Caudate nucleus (tissue), 63 donors: ENCODE measurements at places on chromosomes 4 and X.

DNA sequence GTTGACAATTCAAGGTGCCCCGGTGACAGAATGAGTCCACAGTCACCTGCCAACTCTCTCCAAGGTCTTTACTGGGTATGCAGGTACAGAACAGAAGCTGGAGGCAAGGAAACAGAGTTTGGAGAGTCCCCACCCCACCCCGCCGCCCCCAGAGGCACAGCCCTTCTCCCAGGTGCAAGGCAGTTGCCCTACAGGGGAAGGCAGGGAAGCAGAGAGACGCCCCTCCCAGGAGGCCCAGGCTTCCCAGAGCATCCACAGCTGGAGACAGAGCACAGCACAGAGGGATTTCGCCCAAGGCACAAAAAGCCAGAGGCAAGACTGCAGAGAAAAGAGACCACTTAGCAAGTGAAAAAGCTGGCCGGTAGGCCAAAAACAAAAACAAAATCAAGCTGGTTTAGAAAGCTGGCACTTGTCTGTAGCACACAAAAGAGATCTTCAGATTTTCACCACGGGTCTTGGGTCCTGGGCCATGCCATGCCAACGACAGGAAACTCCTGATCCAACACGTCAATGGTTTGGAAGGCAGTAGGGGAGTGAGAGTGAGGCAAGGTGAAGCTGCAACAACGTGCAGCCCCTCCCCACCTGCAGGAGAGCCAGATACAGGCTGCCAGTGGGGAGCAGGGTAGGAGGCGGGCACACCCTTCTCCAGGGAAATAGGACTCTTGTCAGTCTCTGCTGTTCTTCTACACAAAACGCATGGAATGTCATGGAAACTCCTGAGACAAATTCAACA lies 113.3 kb downstream of the AFAP1 start:
- DNase-seq: no peak

GRCh38 chrX:48854898-48855297 lies 19.5 kb upstream of the PCSK1N start:
- no peak for DNase-seq

DNA sequence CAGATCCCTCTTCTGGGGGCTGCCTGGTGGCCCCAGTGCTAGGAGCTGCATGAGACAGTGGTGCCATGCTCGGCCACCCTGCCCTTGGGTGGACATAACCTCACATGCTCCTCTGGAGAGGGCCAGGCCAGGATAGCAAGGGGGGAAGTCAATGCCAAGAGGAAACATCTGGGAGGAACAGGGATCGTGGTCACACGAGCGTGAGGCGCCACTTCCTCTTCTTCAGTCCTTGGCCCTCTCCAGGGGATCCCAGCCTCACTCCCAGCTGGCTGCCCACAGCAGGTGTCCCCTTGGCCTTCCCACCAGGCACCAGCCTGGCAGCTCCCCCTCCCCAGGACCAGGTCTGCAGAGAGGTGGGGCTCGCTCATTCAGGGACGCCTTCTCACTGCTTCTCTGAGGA lies 28.6 kb downstream of the TBC1D14 start:
- no peak for DNase-seq

DNA sequence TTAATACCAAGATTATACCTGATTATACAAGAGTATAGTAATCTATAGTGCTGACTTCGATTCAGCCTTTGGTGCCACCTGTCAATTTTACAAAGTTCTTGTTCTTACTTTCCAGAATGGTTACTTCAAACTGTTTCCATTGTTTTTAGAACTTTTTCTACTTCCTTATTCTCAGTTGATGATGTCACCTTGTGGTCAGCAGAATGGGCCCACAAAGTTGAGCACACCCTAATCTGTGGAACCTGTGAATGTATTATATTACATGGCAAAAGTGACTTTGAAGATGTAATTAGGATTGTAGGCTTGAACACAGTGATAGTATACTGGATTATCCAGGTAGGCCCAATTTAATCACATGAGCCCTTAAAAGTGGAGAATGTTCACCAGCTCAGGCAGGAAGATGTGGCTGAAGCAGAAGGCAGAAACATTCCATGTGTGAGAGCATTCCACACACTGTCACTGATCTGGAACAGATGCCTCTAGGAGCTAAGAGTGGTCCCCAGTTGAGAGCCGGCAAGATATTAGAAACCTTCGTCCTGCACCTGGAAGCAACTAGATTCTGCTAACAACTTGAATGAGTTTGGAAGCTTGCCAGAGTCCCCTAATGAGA lies 6.3 kb upstream of the SGMS2 start:
- no peak for DNase-seq

- DNase-seq: no peak
Measured at GRCh38 chr4:14254926-14255325, 627.4 kb upstream of the BOD1L1 start.

DNA sequence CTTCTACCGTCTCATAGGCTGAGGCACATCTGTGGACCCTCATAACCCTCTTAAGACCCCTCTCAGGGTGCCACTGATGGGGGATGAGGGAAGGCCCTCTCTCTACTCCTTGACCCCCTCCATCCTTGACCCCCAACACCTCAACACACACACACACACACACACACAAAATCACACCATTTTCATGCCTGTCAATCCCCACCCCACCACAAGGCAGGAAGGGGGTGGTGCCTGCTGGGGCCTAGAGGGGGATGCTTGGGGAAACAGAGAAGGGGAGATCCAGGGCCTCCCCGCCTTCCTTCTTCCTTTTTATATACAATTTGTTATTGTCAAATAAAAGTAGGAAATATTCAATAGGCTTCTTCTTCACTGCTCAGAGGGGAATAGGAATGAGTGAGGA lies 1.2 kb upstream of the EBP start:
- no peak for DNase-seq

DNA sequence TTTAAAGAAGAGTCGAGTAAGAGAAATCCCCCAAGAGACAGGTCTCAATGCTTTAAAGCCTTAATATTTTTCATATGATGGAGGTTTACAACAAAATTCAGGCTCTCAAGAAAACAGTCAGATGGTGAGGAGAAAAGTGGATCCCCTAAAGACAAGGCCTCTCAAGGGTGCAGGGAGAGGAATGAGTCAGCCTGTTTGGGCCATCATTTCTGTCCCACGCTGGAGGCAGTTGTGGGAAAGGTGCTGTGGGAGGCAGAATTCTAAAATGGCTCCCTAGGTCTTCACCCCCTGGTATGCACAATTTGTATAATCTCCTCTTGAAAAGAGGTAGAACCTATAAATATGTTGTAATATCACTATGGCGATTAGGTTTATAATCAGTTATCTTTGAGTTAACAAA lies 4.6 kb upstream of the TIFA start:
- no peak for DNase-seq

DNA sequence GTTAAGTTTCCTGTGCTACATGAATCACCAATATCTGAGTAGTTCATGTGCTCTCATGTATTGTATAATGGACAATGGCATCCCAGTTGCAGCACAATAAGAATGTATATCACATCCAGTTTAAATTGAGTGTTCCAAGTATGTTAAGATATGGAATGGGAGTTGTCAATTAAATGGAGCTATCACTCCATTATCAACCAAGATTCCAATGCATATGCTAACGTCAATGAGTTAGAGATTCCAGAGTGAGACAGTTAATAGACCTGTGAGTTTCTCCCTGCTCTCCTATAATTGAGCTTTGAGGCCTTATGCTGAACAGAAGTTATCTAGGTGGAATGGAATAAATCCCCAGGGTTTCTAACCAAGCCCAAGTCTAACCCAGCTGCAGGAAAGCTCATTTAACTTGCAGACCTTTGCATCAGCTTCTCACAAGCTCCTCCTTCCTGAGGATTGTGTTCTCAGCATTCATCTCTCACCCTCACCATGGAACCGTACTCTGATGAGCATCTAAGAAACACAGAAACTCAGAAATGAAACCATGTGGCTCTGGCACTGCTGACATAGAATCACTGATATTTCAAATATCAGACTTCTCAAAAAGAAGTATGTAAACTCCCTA lies 84.8 kb downstream of the TIGD2 start:
- no peak for DNase-seq

GRCh38 chr4:10619220-10619619 lies 65.3 kb downstream of the CLNK start:
- no peak for DNase-seq

- DNase-seq: no peak
Measured at GRCh38 chr4:1752284-1753041, 31.1 kb downstream of the TACC3 start.

- DNase-seq: no peak
Measured at GRCh38 chr4:113109106-113109718, 59.8 kb downstream of the ANK2 start.

- no peak for DNase-seq
Measured at GRCh38 chr4:147481577-147482109, 746 bp downstream of the EDNRA start.

DNA sequence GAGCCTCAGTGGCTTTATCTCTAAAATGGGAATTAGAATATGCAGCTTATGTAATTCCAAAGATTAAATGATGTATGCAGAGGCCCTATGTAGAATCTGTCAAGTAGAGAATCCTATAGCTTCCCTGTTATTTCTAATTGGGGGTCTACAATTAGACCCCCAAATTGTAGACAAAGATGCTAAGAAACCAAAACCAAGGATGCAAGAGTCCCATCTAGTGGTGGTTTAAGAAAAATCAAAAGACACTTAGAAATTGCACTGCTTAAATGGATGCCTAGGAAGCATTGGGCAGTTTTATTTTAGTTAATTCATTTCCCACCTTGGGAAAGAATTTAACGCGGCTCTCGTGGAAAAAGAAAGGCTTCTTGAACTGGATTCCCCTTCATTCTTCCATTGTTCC lies 115.2 kb downstream of the GABRA2 start:
- no peak for DNase-seq

- DNase-seq: no peak
Measured at GRCh38 chrX:31497086-31497485, 425.2 kb upstream of the FTHL17 start.

- no peak for DNase-seq
Measured at GRCh38 chrX:118736394-118737010, 9.1 kb downstream of the IL13RA1 start.

DNA sequence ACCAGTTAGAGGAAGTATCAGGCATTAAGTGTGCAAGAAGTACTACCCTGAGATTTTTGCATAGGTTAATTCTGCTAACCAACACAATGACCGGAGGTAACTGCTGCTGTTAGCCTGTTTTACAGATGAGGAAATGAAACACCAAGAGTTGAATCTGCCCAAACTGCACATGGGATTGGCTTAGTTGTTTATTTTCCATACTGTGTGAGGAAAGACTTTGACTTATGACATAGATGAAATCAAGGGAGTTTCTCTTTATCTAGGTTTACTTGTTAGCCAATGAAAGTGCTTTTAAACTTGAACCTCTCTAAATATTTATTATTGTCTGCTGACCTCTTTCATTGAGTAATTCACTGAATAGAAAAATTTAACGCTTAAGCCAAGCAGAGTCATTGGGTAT lies 10.3 kb downstream of the GUCY1B1 start:
- DNase-seq: no peak

DNA sequence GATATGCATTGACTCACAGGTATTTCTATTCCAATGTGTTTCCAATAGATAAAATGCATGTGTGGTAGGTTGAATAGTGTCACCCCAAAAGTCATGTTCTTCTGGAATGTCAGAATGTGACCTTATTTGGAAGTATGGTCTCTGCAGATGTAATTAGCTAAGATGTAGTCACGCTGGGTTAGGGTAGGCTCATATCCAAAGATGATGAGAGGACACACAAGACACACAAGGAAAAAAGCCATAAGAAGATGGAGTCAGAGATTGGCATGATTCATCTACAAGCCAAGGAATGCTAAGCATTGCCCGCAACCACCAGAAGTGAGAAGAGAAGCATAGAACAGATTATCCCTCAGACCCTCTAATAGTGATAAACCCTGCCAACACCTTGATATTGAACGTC lies 17.5 kb downstream of the ZNF330 start:
- DNase-seq: no peak

GRCh38 chr4:57110640-57111511 lies 691 bp upstream of the IGFBP7 start:
- DNase-seq: no peak

DNA sequence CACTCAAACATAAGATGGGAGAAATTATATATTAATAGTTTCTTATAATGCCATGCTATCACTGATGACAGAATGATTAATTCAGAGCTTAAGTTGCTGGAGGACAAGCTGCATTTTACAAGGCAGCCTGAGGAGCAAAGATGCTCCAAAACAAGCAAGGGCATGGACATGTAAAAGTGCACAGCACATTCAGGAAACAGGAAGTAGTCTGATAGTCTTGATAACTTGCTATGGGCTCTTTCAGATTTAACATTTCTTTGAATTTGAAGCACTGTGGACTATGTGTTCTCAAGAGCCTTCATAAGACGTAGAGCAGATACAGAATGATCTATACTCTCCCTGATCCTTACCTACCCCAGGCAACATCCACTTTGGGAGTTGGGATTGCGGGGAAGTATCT lies 50.0 kb downstream of the AMMECR1 start:
- DNase-seq: no peak

- no peak for DNase-seq
Measured at GRCh38 chr4:110245577-110245976, 47.2 kb upstream of the ELOVL6 start.

GRCh38 chrX:31319586-31319985 lies 247.7 kb upstream of the FTHL17 start:
- DNase-seq: no peak

GRCh38 chr4:6812766-6813165 lies 30.2 kb downstream of the KIAA0232 start:
- no peak for DNase-seq

- no peak for DNase-seq
Measured at GRCh38 chr4:187602339-187603092, 393.1 kb upstream of the ZFP42 start.
